Left forelimb (tissue), 1 donor: ENCODE measurements at places on chromosomes 5 and 9.

- peak; percentile 87 for DNase-seq
These were observed 457 bp downstream of the UGCG start for GRCh38 chr9:111896942-111897600.

DNA sequence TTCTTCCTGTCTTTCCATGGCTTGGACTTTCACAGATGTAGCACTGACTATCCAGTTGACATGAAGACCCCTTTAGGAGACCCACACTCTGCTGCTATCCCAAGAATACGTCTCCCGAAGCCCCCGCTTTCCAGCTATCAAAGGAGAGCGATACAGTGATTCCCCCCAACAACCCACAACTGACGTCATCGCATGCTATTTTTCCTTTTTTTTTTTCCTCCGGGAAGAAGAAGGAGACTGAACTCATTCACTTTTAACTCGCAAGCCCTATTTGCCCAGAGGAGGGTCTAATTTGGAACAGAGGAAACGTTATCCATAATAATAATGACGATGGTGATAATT lies 2.1 kb downstream of the PAPPA start:
- peak; percentile 63 for DNase-seq

DNA sequence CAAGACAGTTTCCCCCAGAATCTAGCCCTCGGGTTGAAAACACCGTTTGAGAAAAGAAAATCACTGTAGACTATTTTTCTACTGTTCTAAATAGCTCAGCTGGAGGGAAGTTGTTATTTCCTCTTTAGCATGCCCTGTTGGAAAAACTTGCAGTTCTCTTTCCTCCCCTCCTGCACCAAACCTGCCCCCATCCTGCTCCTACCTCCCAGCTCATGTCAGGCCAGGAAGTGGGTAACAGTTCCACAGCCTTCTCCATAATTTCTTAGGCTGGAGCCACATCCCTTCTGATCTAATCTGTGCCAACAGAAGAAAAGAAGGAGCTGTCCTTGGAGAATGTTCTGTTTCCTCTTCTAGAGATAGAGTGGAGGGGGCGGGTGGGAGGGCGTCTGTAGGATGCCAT lies 437.7 kb downstream of the SPOCK1 start:
- no peak for DNase-seq

DNA sequence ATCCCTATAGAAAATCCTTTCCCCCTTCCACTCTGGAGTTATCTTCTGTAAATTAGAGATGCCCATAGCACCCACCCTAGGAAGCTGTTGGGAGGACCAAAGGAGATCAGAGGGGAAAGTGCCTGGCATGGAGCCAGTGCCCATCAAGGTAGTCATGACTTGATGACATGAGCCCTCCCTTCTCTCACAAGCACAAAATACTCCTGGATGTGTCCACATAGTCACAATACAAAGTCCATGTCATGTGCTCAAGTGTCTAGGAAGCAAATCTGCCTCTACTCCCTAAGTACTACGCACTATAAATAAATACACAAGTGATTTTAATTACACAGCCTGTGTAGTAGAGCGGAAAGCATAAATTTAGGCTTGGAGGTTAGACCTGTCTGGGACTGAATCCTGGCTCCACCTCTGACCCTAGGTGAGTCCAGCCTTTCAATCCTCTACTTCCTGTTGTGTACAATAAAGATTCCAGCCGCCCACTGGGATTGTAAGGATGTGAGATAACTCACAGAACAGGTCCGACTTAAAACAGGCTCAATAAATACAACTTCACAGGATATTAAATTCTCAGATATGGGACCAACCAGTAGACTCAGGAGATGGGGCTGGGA lies 30.6 kb downstream of the TTC39B start:
- DNase-seq = no peak

DNA sequence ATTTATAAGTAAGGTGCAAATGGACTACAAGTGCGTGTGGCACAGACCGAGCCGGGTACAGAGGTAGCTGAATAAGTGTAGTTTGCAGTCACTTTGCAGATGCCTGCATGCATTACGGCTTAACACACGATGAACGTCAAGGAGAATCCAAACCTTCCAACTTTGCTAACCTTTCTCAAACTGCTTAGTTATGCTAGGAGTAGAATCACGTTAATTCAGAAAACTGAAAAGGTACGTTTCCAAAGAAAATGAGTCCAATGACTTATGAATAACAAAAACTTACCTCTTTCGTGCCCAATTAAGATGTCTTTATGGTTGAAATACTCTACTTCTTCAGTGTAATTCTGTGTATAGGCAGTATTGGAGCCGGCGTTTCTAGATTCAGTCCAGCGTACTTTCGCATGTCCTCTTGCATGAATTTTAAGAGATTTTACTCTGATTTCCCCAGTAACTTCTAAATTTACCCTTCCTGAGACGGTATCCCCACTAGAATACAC lies 539 bp downstream of the ARRDC3 start:
- DNase-seq = no peak

DNA sequence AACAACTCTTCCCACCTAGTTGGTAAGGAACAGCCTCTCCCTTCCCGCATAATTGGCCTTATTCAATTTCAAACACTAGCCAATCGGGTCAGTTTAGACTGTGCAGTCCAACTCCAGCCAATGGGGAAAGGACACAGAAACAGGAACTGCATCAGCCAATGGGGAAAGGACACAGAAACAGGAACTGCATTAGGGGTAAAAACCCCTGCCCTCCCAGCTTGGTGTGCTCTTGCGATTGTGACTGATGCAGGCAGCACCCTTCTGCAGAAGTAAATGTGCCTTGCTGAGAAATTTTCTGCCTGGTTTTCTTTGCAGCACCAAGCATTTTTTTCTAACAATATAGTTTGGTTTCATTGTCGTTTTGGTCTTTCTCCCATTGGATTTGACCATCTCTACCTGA lies 8.5 kb upstream of the GLT6D1 start:
- DNase-seq = no peak

GRCh38 chr9:134972140-134972539 lies 54.4 kb upstream of the FCN1 start:
- no peak for DNase-seq

GRCh38 chr5:14034963-14035362 lies 90.5 kb upstream of the DNAH5 start:
- no peak for DNase-seq

DNA sequence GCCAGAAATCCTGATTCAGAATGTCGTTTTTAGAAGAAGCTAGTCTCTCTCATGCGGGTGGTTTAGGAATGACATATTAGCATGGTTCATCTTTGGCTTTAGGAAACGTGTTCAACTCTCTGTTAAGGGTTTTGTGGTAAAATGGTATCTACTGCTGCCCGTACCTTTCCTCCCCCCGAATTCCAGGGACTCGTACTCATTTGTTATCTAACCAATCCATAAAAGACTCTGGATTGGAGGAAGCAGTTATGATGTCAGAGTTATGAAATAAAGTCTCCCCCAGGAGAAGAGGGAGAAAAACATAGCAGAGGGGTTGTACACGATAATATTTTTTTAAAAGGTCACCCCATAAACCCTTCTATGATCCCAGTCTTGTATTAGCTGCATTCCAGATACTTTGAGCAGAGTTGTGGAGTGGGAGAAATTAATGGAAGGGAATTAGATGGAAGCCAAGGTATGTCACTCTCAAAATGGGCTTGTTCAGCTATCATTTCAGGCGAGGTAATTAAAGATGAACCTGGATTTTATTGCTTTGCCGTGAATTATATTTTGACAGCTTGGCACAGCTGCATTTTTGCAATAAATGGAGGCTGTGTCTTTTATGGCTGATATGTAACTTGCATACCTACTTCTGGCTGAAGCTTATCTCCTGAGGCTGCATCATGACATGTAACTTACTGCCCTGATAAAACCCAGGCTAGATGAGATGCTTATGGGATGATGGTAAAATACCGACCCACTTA lies 31.3 kb downstream of the RAI14 start:
- DNase-seq = no peak

GRCh38 chr9:25397746-25398145 lies 280.5 kb downstream of the TUSC1 start:
- DNase-seq = no peak

GRCh38 chr5:15757103-15757502 lies 257.1 kb downstream of the FBXL7 start:
- no peak for DNase-seq

GRCh38 chr9:112170235-112170634 lies 4.9 kb downstream of the SUSD1 start:
- no peak for DNase-seq

DNA sequence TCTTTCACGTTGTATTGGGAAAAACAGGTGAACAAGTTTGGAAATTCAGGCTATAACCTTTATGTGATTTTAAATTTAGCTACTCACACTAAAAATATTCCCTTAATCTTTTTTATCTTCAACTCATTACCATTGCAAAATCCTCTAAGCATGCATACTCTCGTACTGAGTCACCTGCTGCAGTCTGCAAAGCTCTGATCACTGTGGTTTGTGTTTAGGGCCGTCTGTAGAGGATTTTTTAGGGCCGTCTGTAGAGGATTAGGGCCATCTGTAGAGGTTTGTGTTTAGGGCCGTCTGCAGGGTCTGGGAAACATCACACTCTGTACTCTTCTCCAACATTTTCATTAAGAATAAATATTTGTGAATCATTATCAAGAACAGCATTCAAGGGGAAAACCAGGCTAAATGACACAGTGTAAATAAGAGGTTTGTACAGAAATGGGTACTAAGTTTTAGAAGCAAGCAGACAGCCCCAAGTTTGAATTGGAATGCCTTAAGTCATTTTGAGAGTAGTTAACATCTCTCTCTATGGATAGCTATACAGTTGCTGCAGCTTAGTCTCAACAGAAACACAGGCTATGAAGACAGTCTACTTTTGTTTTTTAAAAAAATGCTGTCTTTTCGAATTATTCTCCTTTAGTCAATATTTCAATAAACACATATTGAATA lies 155.0 kb upstream of the TSLP start:
- no peak for DNase-seq

GRCh38 chr9:26773056-26773455 lies 119.5 kb downstream of the CAAP1 start:
- DNase-seq = no peak

DNA sequence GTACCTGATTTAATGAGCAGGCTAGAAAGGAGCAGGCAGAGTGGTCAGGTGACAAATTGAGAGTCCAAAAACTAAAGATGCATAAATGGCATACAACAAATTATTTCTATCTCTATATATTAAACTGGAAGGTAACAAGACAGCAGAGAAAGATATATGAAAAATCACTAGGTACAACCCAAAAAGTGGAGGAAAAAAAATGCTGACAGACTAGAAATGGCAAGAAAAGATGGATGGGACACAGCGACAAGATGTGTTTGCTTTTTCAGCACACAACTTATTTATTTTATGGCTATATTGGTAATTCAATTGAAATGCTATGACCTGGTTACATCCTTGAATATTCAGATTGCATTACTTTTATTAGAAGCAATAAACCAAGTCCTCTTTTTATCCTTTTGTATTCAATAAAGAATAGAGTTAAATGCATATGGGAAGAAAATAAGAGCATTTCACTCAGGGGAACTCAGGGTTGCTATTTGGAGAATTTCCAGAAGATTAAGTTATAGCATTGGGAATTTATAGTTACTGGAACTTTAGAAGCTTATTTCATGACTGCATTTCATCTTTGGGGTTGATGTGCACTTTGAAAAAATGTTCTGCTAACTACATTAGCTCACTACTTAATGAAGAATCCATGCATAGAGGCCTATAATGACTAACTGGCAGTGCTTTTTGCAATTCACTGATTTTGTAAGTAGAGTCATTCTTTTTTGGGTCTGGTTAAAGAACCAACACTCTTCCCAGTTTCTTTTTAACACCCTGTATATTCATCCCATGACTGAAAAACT lies 566.6 kb upstream of the TUSC1 start:
- no peak for DNase-seq

- DNase-seq = no peak
These were observed 159.0 kb downstream of the PJA2 start for GRCh38 chr5:109250533-109251329.

- DNase-seq = no peak
These were observed 96.1 kb downstream of the SEMA6A start for GRCh38 chr5:116478491-116478890.

- DNase-seq = no peak
These were observed 42.8 kb downstream of the ACO1 start for GRCh38 chr9:32427111-32427873.

DNA sequence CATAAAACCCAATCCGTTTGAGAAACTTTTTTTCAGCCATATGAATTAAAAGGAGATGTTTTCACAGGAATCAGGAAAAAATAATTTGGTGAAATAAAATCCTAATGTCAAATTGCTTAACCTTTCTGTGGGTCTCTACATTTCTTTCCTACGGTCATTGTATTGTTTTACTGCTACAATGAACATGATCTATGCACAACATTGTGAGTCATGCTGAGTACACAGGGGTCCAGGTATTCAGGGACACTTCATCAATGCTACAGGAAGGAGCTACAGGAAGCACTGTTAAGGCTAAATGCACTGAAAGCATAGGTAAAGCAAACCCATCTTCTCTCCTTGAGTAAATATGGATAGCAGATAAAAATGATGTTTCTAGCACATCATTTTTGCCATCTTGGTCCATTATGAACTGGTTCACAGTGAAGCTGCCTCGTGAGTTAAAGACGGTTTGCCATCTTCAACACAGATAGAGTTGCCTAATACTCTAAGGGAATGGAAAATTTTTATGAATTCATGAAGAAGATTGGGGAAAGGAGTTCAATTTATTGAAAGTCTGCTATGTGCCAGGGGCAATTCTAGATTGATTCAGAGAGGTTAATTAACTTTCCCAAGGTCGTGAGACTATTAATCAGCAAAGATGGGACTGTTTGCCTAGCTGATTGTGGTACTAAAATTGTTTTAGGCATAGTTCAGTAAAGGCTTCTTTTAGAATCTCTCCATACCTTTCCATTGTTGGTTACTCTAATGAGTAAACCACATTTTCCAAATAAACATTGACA lies 85.5 kb downstream of the DIRAS2 start:
- DNase-seq = no peak

- DNase-seq = no peak
These were observed 792.8 kb upstream of the NUDT12 start for GRCh38 chr5:104355350-104355749.

DNA sequence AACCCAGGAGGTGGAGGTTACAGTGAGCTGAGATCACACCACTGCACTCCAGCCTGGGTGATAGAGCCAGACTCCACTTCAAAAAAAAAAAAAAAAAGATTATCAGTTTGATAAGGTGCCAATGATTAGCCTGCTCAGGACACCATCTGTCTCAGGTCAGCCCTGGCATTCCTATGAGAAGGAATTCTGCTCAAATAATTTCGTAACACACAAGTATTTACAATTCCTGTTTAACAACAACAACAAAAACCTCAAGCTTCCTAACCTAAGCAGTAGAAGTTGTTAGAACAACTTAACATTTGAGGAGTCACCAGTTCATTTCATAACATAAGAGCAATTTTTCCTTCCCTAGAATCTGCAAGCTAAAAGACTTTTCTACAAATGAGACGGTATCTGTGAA lies 85.0 kb downstream of the LHFPL2 start:
- no peak for DNase-seq

DNA sequence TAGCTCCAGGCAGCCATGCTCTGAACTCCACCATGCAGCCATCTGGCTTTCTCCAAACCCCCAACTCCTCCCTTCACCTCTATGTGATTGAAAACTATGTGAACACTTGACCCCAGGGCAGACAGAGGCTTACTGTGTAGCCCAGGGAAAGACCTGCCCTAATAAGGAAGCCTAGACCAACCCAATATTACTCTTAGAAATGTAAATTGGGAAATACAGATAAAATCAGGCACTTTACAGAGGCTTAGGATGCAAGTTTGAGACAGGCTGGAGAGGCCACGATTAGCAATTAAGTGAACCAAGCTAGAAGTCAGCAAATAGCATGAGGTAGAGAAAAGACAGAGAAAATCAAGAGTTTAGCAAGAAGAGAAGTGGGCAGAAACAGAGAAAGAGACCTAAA lies 141.7 kb upstream of the ABCA1 start:
- DNase-seq = no peak
